ENCODE measurements at places on chromosomes 16 and 17.

GRCh38 chr17:39095309-39095686 lies 56.1 kb downstream of the PLXDC1 start:
- no peak for DNase-seq

- no peak for DNase-seq
These were observed 76.7 kb downstream of the C16orf95 start for GRCh38 chr16:87240211-87241136.

DNA sequence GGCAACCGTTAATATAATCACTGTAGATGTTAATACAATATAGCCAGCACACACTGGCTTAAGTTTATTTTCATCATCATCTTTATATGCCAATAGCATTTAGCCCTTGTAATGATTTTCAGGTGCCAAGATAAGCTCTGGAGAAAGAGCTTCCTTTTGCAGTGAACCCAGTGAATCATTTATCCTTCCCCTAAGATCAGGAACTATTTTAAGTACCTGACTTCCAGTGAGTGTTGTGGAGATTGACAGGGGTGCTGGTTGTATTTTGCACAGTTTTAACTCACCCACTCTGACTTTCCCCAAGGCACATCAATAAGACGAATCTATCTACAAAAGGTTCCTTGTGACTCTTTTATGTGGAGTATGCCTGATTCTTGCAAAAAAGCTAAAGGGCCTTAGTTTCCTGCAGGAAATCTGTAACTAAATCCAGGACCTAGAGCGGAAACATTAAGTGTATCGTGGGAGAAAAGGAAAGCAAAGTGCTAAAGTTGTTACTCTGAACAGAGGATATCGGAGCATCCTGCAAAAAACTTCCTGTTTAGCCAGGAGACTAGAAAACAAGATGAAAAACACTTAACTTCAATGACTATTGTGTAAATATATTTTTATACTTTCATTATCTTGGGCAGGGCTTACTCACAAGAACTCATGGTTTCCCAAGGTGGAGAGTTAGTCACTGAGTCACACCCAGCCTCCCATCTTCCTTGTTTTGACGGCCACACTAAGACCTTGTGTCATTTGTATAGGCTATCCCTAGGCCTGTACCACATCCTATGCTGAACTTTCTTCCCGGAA lies 183.6 kb downstream of the MAP2K6 start:
- DNase-seq = no peak

DNA sequence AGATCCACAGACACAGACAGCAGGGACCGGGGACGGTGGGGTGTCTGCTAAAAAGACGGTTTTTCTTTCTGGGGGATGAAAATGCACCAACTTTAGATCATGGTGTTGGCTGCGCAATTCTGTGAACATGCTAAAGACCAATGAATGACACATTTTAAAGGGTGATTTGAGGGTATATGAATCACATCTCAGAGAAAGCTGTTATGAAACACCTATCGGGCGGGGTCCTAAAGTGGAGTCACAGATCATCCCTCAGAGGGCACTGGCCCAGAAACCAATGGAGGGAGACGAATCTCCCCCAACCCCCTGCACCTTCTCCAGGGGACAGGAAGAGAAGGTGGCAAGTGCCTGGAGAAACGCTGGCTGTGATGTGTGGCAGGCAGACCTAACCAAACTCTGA lies 26.0 kb downstream of the KLHDC4 start:
- DNase-seq = no peak

- no peak for DNase-seq
These were observed 6.5 kb downstream of the DPEP2 start for GRCh38 chr16:67992661-67993206.

GRCh38 chr16:11308493-11309283 lies 27.6 kb upstream of the PRM1 start:
- no peak for DNase-seq

DNA sequence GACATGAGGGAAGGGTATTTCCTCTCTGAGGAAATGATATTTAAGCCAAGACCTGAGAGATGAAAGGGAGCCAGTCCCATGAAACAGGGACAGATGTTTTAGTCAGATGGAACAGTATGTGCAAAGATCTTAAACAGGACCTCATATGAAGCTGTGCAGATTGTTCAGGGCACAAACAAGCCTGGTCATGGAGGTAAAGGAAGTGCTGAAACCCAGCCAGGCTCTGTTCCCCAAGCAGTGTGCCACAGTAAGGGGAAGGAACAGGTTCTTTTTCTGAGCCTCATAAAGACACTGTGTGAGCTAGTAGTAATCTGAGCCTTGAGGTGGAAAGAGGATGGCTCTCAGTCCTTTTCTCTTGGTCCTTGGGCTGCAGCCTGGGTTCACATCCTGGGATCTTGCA lies 159.9 kb downstream of the ANKFN1 start:
- DNase-seq = no peak

- DNase-seq = no peak
These were observed 35.5 kb upstream of the TMEM92 start for GRCh38 chr17:50238601-50239280.

DNA sequence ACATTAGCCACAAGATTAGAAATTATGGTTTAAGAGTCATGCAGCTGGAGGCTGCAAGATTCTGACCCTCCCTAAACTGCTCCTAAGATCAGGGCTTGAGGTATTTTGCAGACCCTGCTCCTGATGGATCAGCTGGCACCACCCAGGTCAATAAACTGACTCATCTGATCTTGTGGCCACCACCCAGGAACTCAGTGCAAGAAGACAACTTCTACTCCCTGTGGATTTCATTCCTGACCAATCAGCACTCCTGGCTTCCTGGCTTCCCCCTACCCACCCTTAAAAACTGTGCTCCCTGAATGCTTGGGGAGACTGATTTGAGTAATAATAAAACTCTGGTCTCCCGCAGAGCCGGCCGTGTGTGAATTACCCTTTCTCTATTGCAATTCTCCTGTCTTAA lies 25.0 kb upstream of the MILR1 start:
- DNase-seq = no peak

DNA sequence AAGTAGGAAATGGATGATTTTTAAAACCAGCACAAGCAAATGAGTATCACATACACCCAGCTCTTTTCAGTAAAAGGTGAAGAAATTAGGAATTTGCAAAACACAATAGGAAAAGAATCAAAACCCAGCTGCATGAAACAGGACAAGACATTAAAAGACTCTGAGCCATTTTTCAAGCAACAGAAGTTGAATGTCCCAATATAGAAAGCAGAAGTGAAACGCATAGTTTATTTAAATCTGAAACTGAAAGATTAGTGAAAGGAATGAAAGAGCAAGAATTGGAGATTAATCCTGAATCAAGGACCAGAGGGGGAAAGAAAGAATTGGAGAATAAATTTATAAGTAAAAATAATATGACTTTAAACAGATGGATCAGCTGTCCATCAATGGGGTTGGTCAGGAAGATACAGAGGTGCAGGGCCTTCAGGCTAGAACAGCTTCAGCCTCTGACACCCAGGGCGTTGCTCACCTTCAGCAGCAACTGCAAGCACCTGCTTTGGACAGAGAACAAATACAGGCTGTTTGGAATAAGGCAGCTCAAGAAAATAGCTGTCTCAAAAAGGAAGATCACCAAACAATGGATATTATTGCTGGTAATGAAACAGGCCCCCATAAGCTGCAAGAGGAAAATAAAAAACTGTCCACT lies 3.9 kb upstream of the ARHGAP17 start:
- no peak for DNase-seq

DNA sequence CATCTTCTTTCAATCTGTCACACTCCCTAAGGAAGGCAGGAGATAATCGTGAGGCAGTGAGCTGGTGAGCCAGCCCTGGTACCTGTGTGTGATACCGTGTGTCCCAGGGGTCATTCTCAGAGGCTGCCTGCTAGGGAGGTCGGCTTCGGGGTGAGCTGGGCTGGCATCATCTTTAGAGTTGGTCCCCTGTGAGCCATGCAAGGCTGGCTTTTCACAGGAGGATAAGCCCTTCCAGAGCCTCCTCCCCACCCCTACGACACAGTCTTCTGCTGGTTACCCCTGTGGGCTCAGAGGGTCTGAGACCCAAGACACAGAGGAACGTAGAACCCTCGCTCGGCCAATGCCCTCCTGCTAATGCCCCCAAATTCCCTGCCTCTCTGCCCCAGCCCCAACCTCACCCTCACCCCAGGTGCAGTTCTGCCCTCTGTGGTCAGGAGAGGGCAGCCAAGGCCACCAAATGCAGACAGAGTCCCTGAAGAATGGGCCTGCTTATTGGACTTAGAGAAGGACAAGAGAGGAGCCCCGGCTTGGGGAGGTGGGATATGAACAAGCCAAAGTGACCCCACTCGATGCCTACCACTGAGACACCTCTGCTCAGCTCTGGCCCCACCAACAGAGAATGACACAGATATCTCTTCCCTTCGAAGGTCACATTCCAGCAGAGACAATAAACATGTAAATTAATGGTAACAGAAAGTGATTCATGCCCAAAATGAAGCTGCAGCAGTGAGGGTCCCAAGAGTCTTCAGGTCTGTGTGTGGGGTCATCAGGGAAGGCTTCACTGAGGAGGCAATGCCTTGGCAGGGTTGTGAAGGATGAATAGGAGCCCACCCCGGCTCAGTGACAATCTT lies 80.8 kb upstream of the CCL1 start:
- no peak for DNase-seq

GRCh38 chr16:60811051-60811608 lies 1225.1 kb downstream of the CDH8 start:
- no peak for DNase-seq

- no peak for DNase-seq
These were observed 13.9 kb downstream of the MIS12 start for GRCh38 chr17:5500247-5500588.

DNA sequence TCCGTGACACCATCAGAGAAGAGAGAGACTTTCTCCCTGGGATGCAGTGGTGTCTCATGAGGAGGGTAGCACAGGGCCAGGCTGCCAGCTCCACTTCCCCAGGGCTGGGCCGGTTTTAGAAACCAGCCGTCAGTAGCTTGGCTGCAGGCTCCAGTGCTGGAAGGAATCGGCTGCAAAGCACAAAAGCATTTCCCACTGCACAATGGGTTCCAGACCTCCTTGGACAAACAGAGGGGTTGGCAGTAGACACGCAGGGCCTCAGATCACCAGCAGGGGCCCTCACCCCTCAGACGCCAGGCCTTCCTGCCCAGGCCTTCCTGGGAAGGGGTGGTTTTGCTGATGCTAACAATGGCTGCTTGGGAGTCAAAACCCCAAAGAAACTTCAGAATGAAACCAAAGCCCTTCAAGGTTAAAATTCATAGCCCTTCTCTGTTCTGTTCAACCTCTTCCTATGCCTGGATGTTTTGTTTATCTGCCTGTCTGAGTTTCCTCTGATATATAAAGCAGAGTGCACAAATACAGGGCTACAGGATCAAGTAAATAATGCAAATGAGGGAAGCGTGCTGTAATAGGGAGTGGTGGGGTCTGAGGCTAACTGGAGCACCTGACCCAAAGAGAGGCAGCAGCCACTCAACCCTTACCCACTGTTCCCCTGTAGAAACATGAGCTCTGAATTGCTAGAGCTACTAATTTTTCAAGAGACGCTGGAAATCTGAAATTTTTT lies 26.2 kb downstream of the TEKT5 start:
- DNase-seq = no peak

- no peak for DNase-seq
These were observed 13.1 kb downstream of the RAPGEFL1 start for GRCh38 chr17:40190197-40191021.

DNA sequence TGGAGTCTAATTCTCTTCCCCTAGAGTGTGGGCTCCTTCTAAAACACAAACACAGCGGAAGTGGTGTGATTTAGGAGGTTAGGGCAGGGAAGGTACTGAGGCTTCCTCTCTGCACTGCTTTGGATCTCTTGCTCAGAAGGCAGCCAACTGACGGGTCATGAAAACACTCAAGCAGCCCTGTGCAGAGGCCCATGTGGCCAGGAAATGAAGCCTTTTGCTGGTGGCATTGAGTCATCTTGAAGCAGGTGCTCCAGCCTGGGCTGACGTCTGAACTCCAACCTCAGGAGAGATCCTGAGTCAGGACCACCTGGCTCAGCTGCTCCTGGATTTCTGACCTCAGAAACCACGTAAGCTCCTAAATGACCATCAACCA lies 72.9 kb downstream of the MRM1 start:
- DNase-seq = no peak

DNA sequence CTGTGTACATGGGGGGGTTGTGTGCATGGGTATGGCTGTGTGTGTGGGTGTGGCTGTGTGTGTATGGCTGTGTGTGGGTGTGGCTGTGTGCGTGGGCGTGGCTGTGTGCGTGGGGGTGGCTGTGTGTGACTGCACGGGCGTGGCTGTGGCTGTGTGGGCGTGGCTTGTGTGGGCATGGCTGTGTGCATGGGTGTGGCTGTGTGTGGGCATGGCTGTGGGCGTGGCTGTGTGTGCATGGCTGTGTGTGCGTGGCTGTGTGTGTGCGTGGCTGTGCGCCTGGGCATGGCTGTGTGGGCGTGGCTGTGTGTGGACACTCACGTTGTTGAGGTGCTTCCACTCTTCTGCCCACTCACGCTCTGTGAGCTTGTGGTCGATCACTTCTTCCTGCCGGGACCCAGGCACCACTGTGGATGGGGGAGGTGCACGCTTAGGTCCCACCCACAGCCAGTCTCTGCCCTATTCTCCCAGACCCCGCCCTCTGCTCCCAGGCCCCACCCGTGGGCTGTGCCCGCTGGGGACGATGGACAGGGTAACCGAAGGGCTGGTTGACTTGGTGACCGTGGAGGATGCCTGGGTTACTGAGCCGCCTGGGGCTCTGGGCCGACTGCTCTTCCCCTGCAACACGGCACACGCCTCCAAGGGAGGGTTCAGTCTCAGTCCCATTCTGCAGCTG lies 16.0 kb upstream of the PABPN1L start:
- DNase-seq = no peak

DNA sequence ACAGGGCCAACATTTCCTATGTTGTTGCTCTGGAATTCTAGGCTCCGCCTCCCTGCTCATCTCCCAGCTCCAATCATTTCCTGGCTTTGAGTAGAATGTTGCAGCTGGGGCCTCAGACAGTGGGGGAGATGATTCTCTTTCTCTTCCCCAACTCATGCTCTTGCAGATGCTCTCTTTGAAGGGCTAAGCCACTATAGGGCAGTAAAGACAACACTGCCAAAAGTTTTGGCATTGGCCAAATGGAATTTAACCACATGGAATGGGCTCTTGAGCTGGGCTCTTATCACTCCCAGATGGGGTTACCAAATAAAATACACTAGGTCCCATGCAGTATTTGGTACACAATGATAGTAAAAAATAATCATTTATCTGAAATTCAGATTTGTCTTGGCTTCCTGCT lies 19.6 kb upstream of the EFCAB13 start:
- no peak for DNase-seq

GRCh38 chr17:77326076-77326591 lies 185.4 kb downstream of the SEC14L1 start:
- DNase-seq = no peak

- no peak for DNase-seq
These were observed 33.3 kb downstream of the STAT5A start for GRCh38 chr17:42321555-42321954.

DNA sequence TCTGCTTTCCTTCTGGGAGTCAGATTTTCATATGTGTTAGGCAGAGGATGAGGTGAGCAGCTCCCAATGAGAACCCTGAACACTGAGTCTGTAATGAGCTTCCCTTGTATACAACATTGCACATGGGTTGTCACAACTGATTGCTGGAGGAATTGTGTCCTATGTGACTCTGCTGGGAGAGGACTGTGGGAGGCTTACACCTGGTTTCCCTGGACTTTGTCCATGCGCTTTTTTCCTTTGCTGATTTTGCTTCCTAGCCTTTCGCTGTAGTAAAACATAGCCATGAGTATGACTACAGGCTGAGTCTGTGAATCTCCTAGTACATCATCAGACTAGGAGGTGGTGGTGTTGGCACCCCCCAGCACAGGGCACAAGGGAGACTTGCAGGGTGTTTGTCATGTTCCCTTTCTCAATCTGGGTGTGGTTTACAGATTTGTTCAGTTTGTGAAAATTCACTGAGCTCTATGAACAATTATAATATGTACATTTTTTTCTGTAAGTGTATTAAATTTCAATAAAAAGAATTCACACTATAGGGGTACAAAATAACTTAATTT lies 1.7 kb upstream of the PLK1 start:
- DNase-seq = no peak
